ENCODE measurements at places on chromosomes 4 and X.

GRCh38 chrX:153405426-153405825 is 4.3 kb upstream of the PNMA6E start:
- DNase-seq: no peak

DNA sequence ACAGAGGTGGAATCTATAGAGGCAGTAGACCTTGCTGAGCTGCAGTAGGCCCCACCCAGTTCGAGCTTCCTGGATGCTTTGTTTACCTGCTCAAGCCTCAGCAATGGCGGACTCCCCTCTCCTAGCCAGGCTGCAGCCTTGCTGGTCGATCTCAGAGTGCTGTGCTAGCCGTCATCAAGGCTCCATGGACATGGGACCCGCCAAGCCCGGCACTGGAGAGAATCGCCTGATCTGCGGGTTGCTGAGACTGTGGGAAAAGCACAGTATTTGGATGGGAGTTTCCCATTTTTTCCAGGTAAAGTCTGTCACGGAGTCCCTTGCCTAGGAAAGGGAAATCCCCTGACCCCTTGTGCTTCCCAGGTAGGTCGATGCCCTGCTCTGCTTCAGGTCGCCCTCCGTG is 124.8 kb upstream of the KLF8 start:
- DNase-seq: peak; percentile 63

- DNase-seq: no peak
Observed at GRCh38 chr4:86706923-86707597, 112.9 kb downstream of the PTPN13 start.

GRCh38 chr4:25760518-25761157 is 102.2 kb downstream of the SEL1L3 start:
- no peak for DNase-seq

DNA sequence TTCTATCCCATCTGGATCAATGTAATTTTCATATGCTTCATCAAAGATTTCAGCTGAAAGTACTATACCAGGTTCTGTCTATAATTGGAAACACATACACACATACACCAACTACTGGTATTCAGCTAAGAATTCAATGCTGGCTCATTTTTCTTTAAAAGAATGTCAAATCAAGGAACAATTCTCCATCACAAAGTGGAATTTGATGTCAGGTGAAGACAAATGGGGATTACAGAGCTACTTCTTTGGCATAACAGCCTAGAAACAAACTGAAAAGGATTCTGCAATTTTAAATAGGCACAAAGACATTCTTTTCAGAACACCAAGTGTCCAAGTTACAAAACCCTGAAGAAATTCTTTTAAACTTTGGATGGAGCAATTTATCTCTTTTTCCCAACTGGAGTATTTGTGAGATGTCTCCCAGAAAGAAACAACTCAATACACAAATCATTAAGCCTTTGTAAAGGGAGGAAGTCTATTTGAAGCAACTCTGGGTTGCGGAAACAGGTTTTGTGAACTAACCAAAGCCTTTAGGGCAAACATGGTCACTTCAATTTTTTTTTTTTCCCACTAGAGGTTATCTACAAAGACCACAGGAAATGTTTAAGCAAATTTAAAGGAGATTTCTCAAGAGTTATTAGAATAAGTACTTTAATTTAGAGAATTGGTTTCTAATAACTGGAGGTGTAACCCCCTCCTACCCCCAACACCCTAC is 1.9 kb upstream of the FAM9C start:
- DNase-seq: no peak

GRCh38 chr4:139275281-139275735 is 4.7 kb downstream of the MGARP start:
- no peak for DNase-seq

DNA sequence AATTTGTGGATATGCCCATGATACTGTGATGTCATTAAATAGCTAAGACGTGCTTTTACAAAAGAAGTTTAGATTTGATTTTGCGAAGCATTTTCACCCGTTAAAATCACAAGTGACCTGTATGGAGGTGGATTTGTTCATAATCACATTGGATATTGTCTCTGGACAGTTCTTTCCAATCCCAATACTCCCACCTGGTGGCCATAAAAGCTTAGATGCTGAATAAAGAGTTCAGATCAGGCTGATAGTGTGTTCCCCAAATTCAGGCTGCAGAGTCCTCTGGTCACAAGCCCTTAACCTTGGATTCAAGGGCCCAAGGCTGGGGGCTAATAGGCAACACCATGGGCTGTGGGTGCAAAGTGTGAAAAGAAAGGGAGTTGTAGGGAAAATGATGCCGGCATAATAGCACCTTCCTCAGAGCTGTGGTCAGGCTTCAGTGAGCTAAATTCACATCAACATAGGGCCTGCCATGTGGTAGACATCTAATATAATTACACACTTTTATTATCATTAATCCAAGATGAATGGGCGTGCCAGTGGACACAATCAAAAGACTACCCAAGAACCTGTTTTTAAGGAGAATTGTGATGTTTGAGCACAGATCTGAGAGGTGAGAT is 28.1 kb downstream of the SMIM43 start:
- no peak for DNase-seq

- no peak for DNase-seq
Observed at GRCh38 chr4:16264798-16265197, 38.5 kb upstream of the TAPT1 start.

- DNase-seq: no peak
Observed at GRCh38 chr4:123327346-123327745, 69.2 kb upstream of the SPRY1 start.

DNA sequence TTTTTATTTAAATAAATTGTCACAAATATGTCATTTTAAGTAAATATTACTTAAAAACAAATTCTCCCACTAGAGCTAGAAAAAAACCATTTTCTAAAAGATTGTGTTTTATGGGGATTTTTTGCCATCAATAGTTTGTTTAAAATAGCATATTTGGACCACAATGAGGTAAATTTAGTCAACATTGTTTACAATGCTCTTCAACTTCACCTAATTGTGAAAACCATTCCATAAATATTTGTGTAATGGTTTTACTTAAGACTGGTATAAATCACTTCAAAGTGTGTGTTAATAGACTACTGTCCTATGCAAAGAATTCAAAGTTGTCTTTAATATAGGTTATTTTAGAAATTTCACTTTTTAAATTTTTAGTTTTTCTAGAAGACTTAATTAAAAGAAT is 1004.2 kb downstream of the PCDH18 start:
- DNase-seq: no peak

GRCh38 chr4:6019316-6020263 is 1.4 kb upstream of the C4orf50 start:
- no peak for DNase-seq

DNA sequence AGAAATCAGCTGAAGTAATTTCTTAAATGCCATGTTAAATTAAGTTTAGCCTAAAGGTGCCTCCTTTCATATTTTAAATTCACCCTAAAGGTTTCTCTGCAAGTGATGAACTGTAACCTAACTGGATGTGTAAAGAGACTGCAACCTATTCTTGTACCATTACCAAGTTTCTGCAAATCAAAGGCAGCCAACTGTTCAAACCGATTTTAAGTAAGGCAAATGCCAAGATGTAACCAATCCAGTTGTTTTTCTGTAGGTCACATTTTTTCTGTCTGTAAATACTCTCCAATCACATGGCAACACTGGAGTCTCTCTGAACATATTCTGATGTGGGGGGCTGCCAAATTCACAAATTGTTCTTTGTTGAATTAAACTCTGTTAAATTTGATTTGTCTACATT is 42.4 kb upstream of the FGF2 start:
- no peak for DNase-seq

- no peak for DNase-seq
Observed at GRCh38 chr4:101689220-101689619, 101.3 kb upstream of the BANK1 start.

GRCh38 chr4:99947608-99948007 is 1.2 kb upstream of the DNAJB14 start:
- no peak for DNase-seq

- no peak for DNase-seq
Observed at GRCh38 chrX:1754077-1754476, 139.2 kb downstream of the ASMT start.

- DNase-seq: no peak
Observed at GRCh38 chrX:46298821-46299220, 246.4 kb downstream of the ZNF674 start.

- DNase-seq: no peak
Observed at GRCh38 chr4:36213977-36214376, 30.3 kb downstream of the ARAP2 start.

GRCh38 chrX:119181491-119181890 is 53.9 kb upstream of the KIAA1210 start:
- DNase-seq: no peak

DNA sequence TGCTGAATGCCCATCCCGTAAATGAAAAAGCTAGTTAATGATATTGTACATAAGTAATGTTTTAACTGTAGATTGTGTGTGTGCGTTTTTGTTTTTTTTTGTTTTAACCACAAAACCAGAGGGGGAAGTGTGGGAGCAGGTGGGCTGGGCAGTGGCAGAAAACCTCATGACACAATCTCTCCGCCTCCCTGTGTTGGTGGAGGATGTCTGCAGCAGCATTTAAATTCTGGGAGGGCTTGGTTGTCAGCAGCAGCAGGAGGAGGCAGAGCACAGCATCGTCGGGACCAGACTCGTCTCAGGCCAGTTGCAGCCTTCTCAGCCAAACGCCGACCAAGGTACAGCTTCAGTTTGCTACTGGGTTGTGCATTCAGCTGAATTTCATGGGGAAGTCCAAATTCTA is at the start of gene SPP1:
SPP1 (plus strand) TSS at position 249 of the 400 bp plus-strand sequence. CDS start 1,182 bp downstream, outside the sequence.
- peak; percentile 78 for DNase-seq

GRCh38 chr4:105594099-105595010 is 41.9 kb downstream of the ARHGEF38 start:
- no peak for DNase-seq

DNA sequence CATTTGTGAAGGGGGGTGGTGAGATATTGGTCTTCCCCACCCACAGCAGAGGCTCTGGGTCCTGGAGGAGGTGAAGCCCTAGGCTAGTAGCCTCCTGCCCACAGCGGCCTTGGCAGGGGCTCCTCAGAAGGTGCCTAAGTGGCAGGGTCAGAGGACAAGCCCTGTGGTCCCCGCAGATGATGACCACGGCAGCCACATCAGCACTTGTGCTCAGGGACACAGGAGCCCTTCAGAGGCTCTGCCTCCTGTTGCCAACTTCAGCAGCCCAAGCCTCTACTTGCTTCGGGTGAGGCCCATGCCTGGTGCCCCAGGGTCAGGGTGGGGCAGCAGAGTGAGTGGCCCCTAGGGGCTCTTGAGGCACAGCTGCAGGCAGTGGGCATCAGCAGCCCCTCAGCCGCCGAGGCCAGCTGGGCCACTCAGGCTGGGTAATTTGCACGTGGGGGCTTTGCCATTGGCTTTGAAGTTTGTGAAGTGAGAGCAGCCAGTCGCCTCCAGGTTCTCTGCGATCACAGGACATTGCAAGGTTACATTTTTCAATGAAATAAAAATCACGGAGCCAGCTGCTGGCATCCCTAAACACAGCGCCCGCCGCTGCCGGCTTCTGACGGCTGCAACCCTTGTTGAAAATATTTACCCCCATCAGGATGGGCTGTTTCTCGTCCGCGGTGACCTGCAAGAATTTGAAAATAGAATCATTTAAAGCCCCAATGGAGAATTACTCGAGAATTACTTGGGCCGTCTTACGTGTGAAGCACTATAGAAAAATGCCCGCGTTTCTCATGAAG is 108.5 kb downstream of the HMX1 start:
- DNase-seq: no peak

GRCh38 chrX:48833542-48834138 is 1.8 kb downstream of the PCSK1N start:
- DNase-seq: no peak

GRCh38 chr4:42531341-42532030 is 125.4 kb downstream of the ATP8A1 start:
- DNase-seq: no peak
